ENCODE measurements at places on chromosomes 3 and 15.
A peak's percentile ranks its signal among the peaks of the same experiment; 100 is the strongest.

DNA sequence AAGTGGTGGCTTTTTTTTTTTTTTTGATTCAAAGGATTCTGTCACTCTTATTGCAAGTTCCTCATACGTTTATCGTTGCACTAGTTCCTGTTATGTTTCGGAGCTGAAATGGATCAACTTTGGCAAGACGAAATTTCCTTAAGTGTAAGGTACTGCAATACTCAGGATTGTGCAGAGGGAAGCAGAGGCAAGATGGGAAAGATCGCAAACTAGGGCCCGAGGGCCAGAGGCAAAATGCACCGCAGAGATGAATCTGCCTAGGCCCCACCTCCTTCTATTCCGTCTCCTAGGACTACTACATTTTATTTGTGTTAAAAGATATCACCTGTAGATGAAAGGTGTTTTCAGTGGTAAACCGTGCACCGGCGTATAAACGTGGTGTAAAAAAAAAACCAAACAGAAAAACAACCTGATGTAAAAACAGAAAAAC, 331 bp downstream of the RNU6-1 start:
- DNase-seq = no peak
- peaks cover 4% of the 10 kb centered on the region for H3K27me3 ChIP-seq
- H3K4me3 ChIP-seq = peak overlapping the region; percentile 80
- peaks cover 3% of the 10 kb centered on the region for H3K4me1 ChIP-seq
- peak overlapping the region; percentile 94 for H3K27ac ChIP-seq

DNA sequence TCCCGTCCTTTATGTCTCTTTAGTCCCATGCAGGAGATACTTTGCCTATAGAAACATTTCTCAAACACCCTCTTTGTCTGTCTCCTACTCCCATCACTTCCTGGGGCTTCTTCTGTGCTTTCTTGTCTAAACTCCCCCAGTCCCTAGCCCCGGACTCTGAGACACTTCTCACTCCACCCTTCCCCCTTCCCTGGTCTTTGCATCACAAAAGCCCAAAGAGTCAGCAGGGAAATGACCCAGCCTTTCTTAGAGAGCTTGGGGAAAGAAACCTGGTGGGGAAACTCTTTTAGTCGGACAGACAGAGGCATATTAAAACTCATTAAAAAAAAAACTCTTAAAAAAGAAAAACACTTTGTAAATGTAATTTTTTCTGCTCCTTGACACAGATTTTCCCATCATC, 211.2 kb downstream of the TJP1 start:
- H3K36me3 ChIP-seq = no peaks in the 10 kb centered on the region
- no peak overlapping the region for H3K4me3 ChIP-seq
- no peak overlapping the region for H3K27ac ChIP-seq
- H3K27me3 ChIP-seq = no peaks in the 10 kb centered on the region

DNA sequence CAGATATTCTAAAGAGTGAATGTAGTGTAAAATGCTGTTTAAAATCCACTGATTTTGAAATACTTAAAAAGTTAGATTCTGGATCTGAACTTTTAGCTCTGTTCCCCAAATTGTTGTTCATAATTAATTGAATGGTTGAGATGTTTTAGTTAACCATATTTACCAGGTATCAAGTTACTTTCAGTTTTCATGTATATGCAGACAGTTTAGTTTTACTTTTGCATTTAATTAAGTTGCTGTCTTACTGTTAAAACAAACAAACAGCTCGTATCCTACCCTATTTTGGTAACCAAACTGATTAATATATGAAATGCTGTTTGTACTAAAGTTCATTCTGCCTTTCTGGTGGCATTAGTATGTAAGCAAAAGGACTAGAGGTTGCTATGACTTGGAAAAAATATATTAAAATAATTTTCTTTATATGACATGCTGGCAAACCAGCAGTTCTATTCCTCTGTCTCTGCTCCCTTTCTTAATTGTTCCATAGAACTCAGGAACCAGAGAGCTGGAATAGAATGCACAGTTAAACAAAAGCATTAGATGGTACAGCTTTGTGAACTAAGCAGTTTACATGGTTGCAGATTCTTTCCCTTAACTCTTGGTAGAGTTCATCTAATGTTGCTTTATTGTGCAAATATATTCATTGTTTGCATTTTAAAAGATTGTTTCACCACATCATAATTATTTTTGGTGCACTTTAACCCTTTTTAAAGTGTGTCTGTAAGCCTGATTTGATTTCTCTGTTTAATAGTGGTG, 39.5 kb upstream of the SCAANT1 start:
- DNase-seq = no peak
- H3K36me3 ChIP-seq = peaks cover 5% of the 10 kb centered on the region
- no peak overlapping the region for H3K27ac ChIP-seq
- H3K4me3 ChIP-seq = no peak overlapping the region
- no peaks in the 10 kb centered on the region for H3K4me1 ChIP-seq

GRCh38 chr15:88741671-88742070, 61.6 kb upstream of the ACAN start:
- H3K27me3 ChIP-seq = no peaks in the 10 kb centered on the region
- H3K36me3 ChIP-seq = no peaks in the 10 kb centered on the region
- no peak for DNase-seq
- no peak overlapping the region for H3K4me3 ChIP-seq
- no peaks in the 10 kb centered on the region for H3K4me1 ChIP-seq

GRCh38 chr3:73419942-73420341, 204.8 kb downstream of the PDZRN3 start:
- peaks cover 3% of the 10 kb centered on the region for H3K4me1 ChIP-seq
- H3K4me3 ChIP-seq = no peak overlapping the region
- H3K36me3 ChIP-seq = no peaks in the 10 kb centered on the region

GRCh38 chr3:148073721-148074456, 623.8 kb upstream of the AGTR1 start:
- H3K36me3 ChIP-seq = no peaks in the 10 kb centered on the region
- no peak overlapping the region for H3K4me3 ChIP-seq
- H3K4me1 ChIP-seq = no peaks in the 10 kb centered on the region
- H3K27ac ChIP-seq = no peak overlapping the region
- no peaks in the 10 kb centered on the region for H3K27me3 ChIP-seq

DNA sequence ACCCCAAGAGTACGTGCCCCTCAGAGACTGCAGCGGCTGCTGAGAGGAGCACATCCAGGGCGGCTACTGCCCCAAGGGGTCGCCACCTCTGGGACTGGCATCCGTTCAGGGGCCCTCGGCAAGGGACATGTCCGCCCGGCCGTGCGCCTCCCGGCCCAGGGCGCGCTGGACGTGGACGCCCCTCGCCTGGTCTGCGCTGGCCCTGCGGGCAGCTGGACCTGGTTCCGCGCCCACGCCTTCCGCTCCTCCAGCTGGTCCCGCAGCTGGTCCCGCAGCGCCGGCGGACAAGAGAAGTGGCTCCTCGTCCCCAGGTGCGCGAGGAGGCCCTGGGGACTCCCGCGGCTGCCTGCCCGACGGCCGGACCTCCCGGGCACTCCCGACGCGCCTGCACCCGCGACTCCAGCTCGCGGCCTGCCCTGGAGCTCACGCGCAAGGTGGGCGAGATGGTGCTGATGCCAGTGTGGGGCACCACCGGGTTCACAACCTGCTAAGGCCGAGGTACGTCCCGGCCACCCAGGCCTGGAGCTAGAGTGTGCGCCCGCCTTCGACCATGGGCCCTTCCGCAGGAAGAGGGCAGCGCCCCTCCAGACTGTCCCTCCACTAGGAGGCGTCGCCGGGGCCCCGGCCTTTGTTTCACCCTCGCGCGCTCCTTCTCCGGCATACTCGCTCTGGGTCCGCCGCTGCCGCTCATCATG, 14.4 kb upstream of the GP9 start:
- H3K27ac ChIP-seq = no peak overlapping the region
- H3K4me1 ChIP-seq = no peaks in the 10 kb centered on the region
- H3K27me3 ChIP-seq = no peaks in the 10 kb centered on the region
- no peak overlapping the region for H3K4me3 ChIP-seq

- H3K4me1 ChIP-seq = no peaks in the 10 kb centered on the region
- no peak overlapping the region for H3K4me3 ChIP-seq
- no peak overlapping the region for H3K27ac ChIP-seq
- no peak for DNase-seq
- H3K36me3 ChIP-seq = no peaks in the 10 kb centered on the region
- no peaks in the 10 kb centered on the region for H3K27me3 ChIP-seq
These were observed 313.2 kb upstream of the MME start for GRCh38 chr3:154766765-154767503.

DNA sequence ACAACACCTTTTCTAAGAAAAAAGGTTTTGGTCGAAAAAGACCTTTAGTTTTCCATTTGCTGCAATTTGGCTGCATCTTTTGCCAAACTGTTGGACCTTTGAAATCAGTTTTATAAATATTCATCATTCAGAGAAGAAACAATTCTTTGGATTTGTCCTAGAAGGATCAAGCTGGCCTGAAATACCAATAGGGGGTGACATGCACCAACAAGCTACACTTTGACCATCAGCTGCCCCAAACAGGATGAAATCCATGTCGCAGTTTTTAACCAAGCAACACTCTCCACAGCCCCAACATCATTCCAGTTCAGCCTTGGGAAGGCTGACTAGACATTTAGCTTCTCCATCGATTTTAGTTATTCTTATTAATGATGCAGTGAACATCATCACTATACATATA, 9.8 kb downstream of the RPL15 start:
- H3K27me3 ChIP-seq = no peaks in the 10 kb centered on the region
- no peak overlapping the region for H3K4me3 ChIP-seq
- H3K36me3 ChIP-seq = no peaks in the 10 kb centered on the region
- H3K4me1 ChIP-seq = peaks cover 3% of the 10 kb centered on the region

- H3K36me3 ChIP-seq = peaks cover 5% of the 10 kb centered on the region
- H3K27me3 ChIP-seq = no peaks in the 10 kb centered on the region
- H3K27ac ChIP-seq = no peak overlapping the region
- DNase-seq = no peak
- peaks cover 6% of the 10 kb centered on the region for H3K4me1 ChIP-seq
- H3K4me3 ChIP-seq = no peak overlapping the region
These were observed 32.9 kb downstream of the TBC1D2B start for GRCh38 chr15:78044407-78045155.

- no peaks in the 10 kb centered on the region for H3K36me3 ChIP-seq
- DNase-seq = no peak
- H3K27me3 ChIP-seq = no peaks in the 10 kb centered on the region
- no peak overlapping the region for H3K27ac ChIP-seq
These were observed 141.9 kb downstream of the TP63 start for GRCh38 chr3:189773056-189773455.

DNA sequence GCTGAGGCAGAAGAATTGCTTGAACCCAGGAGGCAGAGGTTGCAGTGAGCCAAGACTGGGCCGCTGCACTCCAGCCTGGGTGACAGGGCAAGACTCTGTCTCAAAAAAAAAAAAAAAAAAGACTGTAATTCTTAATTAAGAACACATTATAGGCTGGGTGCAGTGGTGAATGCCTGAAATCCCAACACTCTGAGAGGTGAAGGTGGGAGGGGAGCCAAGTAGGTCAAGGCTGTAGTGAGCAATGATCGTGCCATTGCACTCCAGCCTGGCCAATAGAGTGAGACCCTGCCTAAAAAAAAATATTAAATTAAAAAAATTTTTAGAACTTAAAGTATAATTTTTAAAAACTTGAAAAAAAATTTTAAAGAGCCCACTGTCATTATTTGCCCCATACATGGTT, 13.4 kb upstream of the ARPIN start:
- no peak overlapping the region for H3K4me3 ChIP-seq
- H3K4me1 ChIP-seq = no peaks in the 10 kb centered on the region
- no peaks in the 10 kb centered on the region for H3K27me3 ChIP-seq

DNA sequence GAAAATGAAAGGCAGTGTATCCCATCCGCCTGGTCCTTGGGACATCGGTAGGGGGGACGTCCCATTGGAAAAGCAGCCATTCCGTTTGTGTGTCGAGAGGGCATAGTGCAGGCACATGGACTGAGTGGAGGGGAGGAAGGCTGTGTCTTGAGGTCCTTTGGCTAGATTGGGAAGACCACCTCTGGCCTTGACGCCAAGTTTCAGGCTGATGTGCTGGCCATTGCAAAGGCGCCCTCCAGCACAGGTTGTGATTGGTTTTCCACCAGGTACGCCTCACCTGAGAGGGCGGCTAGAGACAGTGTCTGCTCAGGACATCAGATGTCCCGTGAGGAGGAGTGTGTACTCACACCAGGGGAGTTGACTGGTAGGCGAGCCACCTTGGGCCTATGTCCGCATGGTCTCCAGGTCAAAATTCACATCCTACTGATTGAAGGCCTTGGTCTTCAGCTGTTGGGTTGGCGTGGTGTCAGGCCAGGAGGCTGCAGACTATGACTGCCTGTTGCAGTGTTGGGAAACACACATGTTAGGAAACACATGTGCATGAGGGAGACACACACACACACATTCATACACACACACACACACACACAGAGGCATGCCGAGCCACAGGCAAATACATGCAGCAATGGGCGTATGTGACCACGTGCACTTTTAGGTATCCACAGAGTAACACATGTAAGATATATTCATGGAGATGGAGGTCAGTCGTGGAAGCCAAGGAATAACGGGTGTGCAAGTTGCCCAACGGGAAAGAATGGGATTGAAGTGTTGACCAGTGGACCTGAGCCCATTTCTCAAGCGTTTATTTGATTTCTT, 98.4 kb downstream of the SNRPN start:
- no peaks in the 10 kb centered on the region for H3K27me3 ChIP-seq
- peak; percentile 3 for DNase-seq
- H3K27ac ChIP-seq = no peak overlapping the region
- no peaks in the 10 kb centered on the region for H3K4me1 ChIP-seq

DNA sequence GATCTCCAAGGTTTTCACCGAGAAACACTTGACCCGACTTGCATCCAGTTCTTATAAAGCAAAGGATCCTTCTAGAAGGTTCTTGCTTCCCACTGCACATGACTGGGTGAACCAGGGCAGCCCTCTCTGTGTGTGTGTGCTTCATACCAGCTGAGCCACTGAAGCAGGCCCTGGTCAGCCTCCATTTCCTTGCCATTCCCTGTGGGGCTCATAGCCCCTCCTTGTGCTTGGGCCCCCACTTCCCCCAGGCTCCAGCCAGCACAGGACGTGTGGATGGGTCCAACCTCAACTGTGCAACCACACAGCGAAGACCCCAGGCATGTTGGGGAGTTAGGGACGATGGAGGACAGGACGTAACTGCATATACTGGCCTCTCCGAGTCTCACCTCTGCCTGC, 15.5 kb downstream of the KLF15 start:
- no peaks in the 10 kb centered on the region for H3K4me1 ChIP-seq
- no peak overlapping the region for H3K4me3 ChIP-seq
- peak; percentile 41 for DNase-seq
- H3K27ac ChIP-seq = no peak overlapping the region

GRCh38 chr3:177603148-177603603, 405.9 kb upstream of the TBL1XR1 start:
- H3K4me3 ChIP-seq = no peak overlapping the region
- peaks cover 20% of the 10 kb centered on the region for H3K4me1 ChIP-seq
- DNase-seq = no peak
- no peaks in the 10 kb centered on the region for H3K27me3 ChIP-seq
- no peaks in the 10 kb centered on the region for H3K36me3 ChIP-seq

- no peak overlapping the region for H3K4me3 ChIP-seq
- no peaks in the 10 kb centered on the region for H3K36me3 ChIP-seq
- DNase-seq = no peak
- H3K27me3 ChIP-seq = no peaks in the 10 kb centered on the region
- no peak overlapping the region for H3K27ac ChIP-seq
These were observed 284.9 kb upstream of the IGF1R start for GRCh38 chr15:98363416-98363815.
